ENCODE measurements at places on chromosomes 12 and 14.

DNA sequence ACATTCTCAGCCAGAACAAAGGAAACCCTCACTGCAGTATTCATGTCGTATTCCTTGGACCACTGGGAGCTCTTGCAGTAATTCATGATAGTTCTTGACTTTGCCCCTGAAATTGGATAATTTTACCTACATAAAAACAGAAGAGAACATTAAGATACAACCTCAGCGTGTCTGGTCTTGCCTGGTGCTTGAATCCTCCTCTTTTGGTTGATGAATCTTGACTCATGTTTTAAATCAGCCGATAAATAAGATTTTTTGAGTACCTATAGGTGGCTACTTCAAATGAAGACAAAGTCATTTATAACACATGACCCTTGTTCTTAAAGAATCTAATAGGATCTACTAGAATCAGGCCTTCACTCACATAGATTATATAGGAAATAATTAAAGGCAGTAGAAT, 221.0 kb downstream of the PTPRO start:
- DNase-seq = no peak

DNA sequence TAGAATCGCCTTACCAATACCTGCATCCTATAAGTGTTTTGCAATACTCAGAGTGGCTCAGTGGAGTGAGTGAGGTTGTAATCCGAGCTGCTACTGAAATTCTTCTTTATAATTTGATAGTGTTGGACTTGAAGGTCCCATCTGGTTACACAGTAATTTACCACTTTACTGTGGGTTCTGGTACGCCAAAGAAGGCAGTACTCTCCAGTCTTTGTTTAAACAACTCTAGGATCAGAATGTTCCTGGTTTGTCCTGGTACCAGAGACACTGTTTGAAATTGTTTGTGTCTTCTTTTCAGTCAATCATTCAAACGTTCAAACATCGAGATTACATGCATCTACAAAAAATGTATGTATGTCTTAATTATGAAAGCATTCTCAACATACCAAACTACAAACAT, 51.3 kb upstream of the AMN1 start:
- DNase-seq = no peak

GRCh38 chr14:102644523-102644922, 52.1 kb downstream of the RCOR1 start:
- DNase-seq = no peak

GRCh38 chr12:132789099-132789471, 27.5 kb upstream of the ANKLE2 start:
- no peak for DNase-seq

DNA sequence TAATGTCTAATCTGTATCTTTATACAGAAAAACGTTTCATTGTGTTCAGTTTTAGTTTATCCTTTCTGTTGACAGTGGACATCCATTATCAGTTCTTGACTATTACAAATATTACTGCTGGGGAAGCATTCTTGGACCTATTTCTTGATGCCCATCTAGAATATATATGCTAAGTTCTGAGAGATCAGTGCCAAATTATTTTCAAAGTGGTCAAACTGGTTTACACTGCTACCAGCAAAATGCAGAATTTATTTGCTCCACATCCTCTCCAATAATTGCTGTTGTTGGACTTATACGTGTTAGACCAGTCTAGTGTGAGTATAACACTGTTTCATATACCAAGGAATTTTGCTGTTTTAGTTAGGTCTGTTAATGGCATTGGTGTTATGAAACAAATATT, 85.5 kb upstream of the TRAF3 start:
- DNase-seq = no peak

- DNase-seq = peak; percentile 23
These were observed 29.7 kb upstream of the NR2C1 start for GRCh38 chr12:95102916-95103671.

DNA sequence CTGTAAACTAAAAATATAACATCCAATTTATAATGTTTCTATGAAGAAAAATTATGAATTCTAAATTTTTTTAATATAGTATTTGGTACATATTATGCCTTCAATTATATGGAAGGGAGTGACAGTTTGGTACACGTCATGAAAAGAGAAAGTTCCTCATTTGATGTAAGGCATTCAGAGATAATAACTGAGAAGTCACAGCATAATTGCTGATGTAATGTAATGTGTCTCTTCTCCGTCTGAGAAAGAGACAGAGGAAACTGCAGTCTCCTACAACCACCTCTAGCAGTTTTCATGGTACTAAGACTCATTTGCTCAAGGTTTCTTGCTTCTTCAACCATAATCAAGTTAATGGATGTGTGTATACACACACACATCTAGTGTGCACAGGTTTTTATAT, 2.3 kb upstream of the CD69 start:
- DNase-seq = no peak

- no peak for DNase-seq
These were observed 48.4 kb upstream of the TMTC2 start for GRCh38 chr12:82638324-82638723.

DNA sequence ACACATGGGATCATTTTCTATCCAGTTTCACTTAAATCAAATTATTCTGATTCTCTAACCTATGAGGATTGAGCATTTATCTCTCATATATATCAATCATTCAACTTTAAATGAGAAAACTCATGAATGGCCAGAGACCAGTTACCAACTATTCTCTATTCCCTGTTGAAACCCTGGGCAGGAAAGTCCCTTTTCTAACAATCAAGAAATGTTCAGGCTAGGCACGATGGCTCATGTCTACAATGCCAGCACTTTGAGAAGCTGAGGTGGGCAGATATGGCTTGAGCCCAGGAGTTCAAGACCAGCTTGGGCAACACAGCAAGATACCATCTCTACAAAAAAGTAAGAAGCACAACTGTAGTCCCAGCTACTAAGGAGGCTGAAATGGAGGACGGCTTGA, 18.0 kb downstream of the FMNL3 start:
- no peak for DNase-seq

DNA sequence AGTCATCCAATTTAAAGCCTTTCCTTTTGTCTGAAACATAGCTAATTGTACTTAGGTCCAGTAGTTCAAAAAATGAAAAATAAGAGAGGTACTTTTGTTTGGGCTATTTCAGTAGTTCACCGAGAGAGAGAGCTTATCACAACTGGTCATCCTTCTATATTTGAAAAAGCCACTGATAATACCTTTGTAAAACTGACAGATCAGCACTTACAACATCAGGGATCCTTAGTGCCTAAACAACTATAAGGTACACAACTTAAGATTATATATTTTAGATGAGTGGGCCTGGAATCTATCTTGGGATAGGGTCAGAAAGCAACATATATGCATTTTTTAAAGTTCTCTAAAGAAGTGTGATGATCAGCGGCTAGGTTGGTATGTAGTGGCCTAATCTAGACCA, 97.9 kb downstream of the SOX5 start:
- DNase-seq = no peak

- DNase-seq = no peak
These were observed 38.9 kb downstream of the TPCN1 start for GRCh38 chr12:113260127-113260526.

GRCh38 chr12:6708960-6709394, 8.4 kb upstream of the PIANP start:
- peak; percentile 58 for DNase-seq

DNA sequence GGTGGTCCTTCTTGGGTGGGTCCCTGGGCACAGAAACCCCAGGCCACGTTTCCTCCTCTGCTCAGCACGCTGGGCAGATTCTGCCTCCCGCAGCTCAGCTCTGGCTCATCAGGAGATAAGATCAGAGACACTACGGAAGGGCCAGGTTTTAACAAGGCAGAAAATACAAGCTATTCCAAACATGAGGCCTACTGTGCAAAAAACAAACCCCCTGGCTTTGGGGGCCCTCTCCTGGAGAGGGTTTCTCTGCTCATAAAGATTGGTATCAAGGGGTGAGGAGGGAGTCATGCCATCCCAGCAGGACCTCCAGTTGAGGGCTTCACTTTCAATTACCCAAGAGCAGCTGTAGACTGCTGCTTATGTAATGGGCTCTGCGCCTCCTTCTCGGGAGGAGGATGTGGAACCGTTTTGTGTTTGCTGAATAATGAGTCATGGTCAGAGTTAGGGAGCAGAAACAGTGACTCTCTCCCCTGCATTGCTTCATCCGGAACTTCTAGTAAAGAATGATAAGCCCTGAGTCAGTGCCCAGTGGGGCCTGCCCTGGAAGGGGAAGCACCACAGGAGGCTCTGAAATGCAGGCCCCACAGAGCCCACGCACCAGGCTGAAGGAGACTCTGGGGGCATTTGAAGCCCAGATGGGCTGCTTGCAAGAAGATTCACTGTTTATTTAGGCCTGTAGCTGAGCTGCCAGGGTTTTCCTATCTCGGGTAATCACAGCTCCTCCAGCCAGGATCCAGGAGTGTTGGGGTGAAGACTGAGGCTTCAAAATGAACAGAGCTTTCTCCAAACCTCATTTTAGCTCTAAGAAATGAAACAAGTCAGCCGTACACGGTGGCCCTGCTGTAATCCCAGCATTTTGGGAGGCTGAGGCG, 79.3 kb downstream of the SSPN start:
- peak; percentile 96 for DNase-seq

DNA sequence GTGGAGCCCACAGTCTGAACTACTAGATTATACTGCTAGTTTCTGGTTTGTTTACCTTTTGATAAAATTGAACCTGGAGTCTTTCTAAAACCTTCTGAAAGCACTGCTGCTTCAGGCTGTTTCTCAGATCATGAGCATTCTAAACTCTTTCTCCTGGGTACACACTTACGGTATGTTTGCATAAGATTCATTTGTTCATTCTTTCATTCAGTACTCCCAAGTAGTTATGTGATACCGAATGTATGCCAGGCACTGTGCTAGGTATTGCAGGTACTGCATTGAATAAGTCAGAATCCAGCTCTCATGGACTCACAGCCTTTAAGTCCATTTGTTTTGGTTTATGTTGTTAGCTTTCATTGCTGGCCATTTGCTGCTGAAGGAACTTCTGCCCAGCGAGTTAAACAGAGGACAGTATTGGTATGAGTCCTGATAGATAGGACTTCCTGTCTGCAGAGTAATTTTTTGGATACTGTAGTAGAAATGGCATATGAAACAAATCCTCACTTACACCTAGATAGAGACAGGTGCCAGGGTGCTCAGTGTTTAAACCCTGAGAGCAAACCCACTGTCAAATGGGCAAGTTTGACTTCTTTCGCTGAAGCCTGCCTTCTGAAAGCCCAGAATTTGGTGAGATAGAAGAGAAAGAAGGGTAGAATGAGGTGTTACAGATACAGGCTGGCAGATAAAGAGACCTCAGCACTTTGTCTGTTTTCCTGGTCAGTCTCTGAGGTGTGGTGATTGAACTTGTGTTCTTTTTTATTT, 2.1 kb downstream of the SUSD6 start:
- no peak for DNase-seq

GRCh38 chr12:115169981-115170380, 486.0 kb upstream of the TBX3 start:
- DNase-seq = no peak

DNA sequence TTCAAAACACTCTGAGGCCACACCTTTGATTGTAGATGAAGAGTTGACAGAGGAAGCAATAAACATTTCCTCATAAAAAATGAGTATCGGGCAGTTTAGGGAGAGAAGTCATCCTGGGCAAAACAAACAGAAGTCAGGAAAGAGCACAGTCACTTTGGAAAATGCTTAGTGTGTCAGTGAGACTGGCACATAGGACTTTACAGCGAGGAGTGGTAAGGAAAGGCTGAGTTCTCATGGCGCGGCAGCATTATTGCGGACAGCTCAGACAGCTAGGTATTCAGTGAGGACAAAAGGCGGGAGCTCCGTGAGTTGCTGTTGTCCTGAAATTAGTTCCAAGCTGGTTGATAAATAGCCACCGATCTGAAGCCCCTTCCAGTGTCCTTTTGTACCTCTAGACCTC, 229.9 kb downstream of the SNAPC1 start:
- DNase-seq = no peak

GRCh38 chr14:101464984-101465794, 96.1 kb upstream of the DIO3 start:
- no peak for DNase-seq

- no peak for DNase-seq
These were observed 1071.1 kb upstream of the FLRT2 start for GRCh38 chr14:84458881-84459280.

DNA sequence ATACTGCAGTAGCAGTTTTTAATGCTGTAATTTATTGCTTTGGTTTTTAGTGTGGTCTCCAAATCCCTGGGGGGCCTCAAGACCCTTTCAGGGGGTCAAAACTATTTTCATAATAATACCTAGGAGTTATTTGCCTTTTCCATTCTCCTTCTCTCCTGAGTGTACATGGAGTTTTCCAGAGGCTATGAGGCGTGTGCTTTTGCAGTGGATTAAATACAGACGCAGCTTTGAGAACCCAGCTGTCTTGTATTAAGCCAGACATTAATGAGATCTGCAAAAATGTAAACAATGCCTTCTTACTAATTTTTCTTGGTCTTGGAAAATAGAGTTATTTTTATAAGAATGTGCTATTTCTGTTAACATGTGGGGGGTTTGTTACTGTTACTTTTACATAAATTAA, 68.6 kb downstream of the SLC25A47 start:
- no peak for DNase-seq

DNA sequence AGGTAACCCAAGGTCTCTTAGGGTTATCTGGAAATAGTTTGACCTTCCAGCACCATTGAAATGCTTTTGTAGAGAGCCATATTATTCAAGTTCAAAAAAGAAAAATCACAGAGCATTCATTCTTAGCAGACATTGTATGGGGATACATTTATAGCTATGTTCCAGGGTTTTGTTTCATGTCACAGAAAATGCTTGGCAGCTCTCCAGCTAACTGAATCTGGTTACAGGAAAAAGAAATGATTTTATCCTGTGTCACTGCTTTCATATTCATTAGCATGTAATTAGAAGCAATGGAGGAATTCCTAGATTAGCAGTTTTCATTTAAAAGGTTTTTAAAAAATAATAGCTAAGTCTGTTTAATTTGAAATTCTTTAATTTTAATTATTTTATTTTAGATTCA, 78.9 kb downstream of the SNAPC1 start:
- no peak for DNase-seq

GRCh38 chr14:69479696-69480095, 4.8 kb upstream of the PLEKHD1 start:
- no peak for DNase-seq

- DNase-seq = no peak
These were observed 46.9 kb upstream of the RGS6 start for GRCh38 chr14:71885301-71885700.

GRCh38 chr12:102144221-102144620, 24.2 kb downstream of the PARPBP start:
- no peak for DNase-seq

DNA sequence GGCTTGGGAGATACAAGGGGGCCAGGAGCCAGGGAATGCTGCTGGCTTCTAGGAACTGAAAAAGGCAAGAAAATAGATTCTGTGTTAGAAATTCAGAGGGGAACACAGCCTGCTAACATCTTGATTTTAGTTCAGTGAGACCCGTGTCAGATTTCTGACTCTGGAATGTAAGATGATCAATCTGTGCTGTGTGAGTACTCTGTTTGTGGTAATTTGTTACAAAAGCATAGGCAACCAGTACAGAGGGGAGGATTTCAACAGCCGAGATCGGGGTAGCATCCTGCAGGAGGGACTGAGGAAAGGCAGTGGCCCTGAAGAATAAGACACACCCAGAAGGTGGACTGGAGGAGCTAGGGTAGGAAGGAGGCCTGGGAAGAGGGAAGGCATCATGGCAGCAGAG, 410.0 kb upstream of the CCDC196 start:
- DNase-seq = no peak

- DNase-seq = no peak
These were observed 180.6 kb downstream of the AACS start for GRCh38 chr12:125245581-125246557.

- DNase-seq = no peak
These were observed 17.1 kb downstream of the POU6F1 start for GRCh38 chr12:51200806-51201205.

- no peak for DNase-seq
These were observed 45.8 kb upstream of the IQSEC3 start for GRCh38 chr12:20757-21156.

All from T1000 (cell line).